Stimulated activated CD8-positive, alpha-beta memory T cell treated with anti-CD3 and anti-CD28 coated beads, Interleukin-12 subunit alpha, Interleukin-12 subunit beta, amount 100 ng/mL, for 4 hours (primary cell): ENCODE measurements at places on chromosomes 3 and 15.

DNA sequence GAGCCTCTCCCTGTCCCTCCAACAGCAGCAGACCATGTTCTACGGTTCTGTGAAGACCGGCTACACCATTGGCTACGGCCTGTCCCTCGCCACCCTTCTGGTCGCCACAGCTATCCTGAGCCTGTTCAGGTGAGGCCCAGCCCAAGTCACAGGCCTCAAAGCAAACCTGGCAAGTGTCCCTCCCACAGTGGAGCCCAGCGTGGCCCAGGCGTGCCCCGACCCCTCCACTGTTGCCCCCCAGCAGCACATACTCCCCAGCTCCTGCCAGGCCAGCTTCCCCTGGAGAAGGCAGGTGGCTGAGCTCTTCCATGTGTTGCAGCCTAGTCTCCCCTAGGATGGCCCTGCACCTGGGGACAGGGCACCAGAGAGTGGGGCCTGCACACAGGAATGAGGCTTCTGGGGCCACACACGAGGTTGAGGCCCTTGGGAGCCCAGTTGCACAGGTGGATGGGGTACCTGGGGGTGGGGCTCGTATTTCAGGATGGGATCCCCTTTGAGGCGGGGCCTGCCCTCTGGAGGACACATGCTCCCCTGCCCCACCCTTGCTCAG lies 25.0 kb downstream of the VIPR1 start:
- no peak for DNase-seq

DNA sequence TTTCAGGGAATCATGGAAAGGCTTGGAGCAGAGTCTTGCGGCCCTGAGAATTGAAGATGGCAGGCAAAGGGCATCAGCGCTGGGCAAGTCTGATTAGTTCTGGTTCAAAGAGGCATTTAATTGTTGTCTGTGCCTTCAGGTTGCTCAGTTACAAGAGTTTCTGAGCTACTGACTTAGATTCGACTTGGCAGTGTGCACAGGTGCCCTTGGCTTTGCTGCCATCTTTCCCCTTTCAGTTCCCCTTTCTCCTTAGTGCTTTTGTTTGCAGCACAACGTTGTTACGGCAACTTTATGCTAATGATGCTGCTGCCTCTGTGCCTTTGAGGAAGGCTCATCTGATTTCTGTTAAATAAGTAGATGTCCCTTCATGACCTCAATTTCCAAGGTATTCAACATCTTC lies 12.5 kb downstream of the P2RY14 start:
- DNase-seq, result no peak

GRCh38 chr15:68228143-68228970 lies 1.2 kb downstream of the CLN6 start:
- no peak for DNase-seq

- no peak for DNase-seq
These were observed 124.3 kb upstream of the PRICKLE2 start for GRCh38 chr3:64349551-64349950.

- DNase-seq, result no peak
These were observed 81.3 kb upstream of the ABI3BP start for GRCh38 chr3:101074518-101074917.

- no peak for DNase-seq
These were observed 482.5 kb downstream of the FOXP1 start for GRCh38 chr3:71101014-71101413.

GRCh38 chr3:16788440-16789056 lies 96.2 kb upstream of the PLCL2 start:
- DNase-seq, result no peak

DNA sequence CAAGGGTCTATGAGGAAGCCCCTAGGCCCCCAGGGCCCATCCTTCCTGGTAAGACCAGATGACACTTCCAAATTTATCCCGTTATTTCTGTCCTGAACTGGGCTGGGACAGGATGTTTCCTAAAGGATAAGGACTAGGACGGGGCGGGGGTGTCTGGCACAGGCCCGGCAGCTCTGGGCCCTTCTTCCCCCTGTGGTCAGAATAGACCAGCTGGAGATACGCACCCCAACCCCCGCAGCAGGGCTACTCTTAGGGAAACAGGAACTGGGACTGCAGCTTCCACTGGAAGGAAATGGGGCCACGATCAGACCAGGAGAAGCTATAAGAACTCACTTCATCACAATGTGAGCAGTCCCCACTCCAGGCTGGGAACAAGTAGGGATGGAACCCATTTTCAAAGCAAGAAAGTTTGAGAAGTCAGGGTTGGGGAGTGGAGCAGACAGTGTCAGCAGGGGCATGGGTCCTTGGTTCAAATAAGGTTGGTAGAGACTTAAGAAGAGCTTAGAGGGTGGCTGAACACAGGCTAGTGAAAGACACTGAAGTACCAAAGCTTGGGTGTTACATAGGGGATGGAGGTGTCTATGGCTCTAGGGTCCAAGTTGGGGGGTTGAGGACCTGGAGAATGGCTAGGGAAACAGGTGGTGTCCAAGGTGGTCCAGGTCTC lies 1.1 kb downstream of the NCKIPSD start:
- no peak for DNase-seq

- no peak for DNase-seq
These were observed 94.7 kb downstream of the LRIG1 start for GRCh38 chr3:66406163-66406562.

GRCh38 chr3:30933478-30934207 lies 39.2 kb upstream of the GADL1 start:
- no peak for DNase-seq

GRCh38 chr15:57421551-57421950 lies 45.2 kb downstream of the CGNL1 start:
- no peak for DNase-seq

GRCh38 chr3:155549087-155549486 lies 195.8 kb downstream of the PLCH1 start:
- no peak for DNase-seq

DNA sequence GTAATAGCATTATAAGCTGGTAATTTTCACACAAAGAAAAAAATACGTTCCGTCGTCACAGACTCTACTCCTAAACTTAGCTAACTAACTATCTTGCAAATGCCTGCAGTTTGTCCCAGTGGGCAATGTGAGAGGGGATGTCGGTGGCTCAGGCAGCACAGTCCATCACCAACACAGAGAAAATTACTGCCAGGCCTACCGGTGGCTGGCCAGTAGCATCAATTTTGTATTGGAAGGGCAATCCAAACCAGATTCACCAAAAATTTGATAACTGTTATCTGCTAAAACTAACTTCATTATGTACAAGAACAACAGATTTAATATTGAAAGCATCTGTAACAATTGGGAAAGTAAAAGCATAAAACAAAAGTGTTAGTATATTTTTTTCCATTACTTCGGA lies 37.4 kb upstream of the RASA2 start:
- no peak for DNase-seq

- DNase-seq, result no peak
These were observed 109.0 kb downstream of the CDIN1 start for GRCh38 chr15:36688310-36689011.
